ENCODE measurements at places on chromosomes 6 and 20.

DNA sequence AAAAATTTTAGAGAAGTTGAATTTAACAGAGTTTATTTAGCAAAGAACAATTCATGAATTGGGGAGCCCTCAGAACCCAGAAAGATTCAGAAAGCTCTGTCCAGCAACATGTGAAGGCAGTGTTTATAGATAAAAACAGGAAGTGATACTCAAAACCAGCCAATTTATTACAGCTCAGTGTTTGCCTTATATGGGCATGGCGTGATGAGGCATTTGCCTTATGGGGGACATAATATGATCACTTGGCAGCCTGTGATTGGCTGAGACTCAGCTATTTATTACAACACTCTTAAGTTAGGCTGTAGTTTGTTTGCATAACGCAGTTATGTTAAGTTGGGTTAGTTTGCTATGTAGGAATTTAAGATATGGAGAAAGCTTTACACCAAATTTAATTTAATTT is 11.5 kb downstream of the HLA-DPA1 start:
- DNase-seq, result no peak

- no peak for DNase-seq
These were observed 45.9 kb upstream of the TGM3 start for GRCh38 chr20:2249935-2250334.

DNA sequence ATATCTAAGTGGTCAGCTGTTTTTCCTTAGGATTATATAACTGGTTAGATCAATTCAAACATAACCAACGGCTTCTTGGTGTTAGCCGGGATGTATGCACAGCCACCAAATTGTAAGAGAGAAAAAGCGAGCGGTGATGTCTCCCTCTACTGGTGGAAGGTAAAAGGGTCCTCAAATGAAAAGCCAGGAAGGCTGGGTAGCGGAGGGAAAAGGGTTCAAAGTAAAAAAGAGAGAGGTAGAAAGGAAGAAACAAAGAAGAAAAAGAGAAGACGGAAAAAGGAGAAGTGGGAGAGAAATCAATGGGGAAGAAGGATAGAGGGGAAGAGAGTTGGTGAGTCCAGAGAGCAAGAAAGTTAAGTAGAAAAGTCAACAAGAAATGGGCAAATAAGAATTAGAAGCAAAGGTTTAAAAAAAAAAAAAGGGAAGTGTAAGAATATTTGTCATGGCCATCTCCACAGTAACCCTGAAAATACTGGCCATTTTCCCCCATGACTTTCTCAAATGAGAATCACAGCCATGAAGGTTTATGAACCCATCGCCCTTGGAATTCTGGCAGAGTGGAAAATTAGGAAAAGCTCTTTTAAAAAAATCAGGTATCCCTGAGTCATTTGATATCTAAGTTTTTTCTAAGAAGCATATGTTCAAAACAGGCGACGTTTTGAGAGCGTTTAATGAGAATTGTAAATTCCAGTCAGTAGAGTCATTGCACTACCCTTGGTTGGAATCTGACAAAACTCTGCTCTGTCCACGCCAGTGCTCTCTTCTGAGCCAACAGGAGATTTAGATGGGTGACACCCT is 155.6 kb upstream of the SNX9 start:
- peak; percentile 61 for DNase-seq

GRCh38 chr20:40054311-40054710 is 634.7 kb downstream of the MAFB start:
- no peak for DNase-seq

GRCh38 chr6:161924516-161925116 is 650.8 kb upstream of the AGPAT4 start:
- DNase-seq, result no peak

DNA sequence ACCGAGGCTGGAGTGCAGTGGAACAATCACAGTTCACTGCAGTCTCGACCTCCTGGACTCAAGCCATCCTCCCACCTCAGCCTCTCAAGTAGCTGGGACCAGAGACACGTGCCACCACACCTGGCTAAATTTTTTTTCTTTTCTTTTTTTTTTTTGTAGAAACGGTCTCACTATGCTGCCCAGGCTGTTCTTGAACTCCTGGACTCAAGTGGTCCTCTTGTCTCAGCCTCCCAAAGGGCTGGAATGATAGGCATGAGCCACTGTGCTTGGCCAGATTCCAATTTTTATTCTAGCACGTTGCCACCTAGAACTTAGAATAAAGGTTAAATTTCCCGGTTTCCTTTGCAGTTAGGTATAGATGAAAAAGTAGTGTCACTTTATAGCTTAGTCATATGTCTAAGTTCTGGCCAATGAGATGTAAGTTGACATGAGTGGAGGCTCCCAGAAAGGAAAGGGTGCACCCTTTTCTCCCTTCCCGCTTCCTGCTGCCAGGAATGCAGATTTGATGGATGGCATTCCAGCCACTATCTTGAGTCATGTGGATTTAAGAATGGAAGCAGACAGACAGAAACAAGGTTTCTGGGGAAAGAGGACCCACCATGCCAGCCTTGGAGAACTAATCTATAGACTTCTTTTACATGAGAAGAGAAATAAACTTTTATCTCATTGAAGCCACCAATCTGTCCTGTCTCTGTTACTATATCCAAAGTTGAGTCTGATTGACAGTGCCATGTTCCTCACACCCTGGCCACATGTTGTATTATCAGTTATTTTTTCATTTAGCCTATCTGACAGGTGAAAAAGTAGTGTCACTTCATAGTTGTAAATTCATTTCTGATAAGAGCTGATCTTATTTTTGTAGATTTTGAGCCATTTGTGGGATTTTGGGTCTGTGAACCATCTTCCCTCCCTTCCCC is 60.6 kb upstream of the NCOA3 start:
- DNase-seq, result no peak

GRCh38 chr6:162230147-162230752 is 497.3 kb downstream of the PRKN start:
- DNase-seq, result no peak

- DNase-seq, result no peak
These were observed 28.8 kb downstream of the RIOK1 start for GRCh38 chr6:7418238-7418905.

DNA sequence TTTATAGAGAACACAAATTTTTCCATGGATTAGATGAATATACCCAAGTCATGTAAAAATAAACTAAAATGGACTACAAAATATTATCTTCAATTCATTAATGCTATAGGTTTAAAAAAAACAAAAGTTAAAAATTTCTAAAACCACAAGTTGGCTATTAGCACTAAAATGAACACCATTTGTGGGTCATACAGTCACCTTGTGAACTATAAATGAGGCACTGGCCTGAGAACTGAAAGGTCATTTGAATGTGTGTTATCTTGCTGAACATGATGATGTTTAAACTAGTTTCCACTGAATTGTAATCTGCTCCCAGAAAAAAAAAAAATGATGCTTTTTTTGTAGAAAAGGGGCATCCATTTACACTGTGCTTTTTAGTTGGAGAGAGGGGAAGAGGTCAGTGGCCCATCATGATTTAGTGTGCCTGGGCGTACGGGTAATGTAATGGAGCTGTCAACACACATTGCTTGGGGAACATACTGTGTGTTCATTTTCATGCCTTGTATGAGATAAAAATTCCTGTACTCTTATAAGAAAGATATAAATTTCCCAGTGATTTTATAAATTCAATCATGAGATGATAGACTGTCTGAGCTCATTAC is 96.6 kb upstream of the FKBP1C start:
- no peak for DNase-seq

- no peak for DNase-seq
These were observed 288.8 kb downstream of the ADGB start for GRCh38 chr6:146887447-146888077.

DNA sequence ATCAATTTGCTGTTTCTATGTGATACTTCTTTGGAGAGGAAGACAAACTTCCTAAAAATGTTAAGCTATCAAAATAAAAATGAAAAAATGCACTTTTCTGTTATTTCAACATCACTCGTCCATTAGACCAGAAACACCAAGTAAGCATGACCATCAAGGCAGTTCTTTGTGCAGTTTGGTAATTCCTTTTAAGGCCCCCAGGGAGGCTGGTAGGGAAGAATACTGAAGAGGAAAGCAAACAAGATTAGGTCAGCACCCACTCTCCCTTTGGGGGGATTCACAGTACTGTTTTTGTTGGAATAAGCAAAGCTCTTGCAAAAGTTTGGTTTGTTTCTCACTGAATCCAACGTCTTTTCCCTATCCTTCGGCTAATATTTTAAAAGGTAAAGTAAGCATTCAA is 206.8 kb upstream of the SLC35B3 start:
- DNase-seq, result no peak
